ENCODE measurements at places on chromosomes 13 and 19.

DNA sequence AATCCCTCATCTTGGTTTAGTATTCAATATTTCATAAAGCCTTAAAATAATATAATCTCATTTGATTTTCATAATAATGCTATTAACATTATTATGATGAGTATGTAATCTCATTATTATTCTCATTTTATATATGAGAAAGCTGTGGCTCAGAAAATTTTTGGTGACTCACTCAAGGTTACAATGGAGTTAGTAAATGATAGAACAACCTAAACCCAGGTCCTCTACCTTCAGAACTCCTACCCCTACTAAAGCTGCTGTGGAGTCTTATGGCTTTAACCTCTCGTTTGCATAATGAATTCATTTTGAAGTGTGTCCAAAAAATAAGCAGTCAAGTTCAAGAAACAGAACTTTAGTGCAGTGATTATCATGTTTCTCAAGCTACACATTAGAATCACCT, 226.3 kb downstream of the TBC1D4 start:
- DNase-seq: no peak

DNA sequence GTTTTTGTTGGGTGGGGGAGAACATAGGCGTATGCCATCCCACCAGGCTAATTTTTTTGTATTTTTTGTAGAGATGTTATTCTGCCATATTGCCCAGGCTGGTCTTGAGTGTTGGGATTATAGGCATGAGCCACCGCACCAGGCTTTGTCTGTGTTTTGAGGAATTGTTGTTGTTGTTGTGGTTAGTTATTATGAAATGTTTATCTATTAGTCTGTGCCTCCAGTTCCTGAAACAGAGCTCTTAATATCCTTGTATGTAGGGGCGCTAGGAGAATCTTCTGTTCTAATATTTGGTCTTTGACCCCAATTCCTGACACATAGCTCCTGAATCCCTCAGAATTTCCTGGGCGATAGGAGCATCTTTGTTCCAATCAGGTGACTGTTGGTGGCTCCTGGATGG, 5.6 kb upstream of the LATS2 start:
- DNase-seq: no peak

GRCh38 chr19:7915250-7916102, 846 bp downstream of the TGFBR3L start:
- no peak for DNase-seq

GRCh38 chr19:38656171-38656981, 8.9 kb downstream of the ACTN4 start:
- DNase-seq: no peak

GRCh38 chr13:93915269-93915809, 564.1 kb downstream of the DCT start:
- no peak for DNase-seq

DNA sequence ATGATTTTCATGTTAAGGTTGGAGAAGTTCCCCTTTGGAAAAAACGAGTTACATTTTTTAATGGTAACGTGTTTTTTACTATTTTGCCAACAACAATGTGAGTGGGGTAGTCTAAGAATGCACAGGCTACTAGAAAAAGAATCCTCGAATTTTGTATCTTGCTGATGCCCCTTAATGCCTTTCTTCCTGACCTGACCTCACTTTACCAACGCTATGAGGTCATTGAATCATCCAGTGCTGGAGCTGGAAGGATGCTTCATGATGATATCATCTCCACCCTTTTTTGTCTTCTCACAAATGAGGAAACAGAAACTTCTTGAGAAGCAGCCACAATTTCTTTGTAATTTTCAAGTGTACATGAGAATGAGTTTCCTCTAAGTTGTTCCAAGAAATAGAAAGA, 8.2 kb upstream of the UBL3 start:
- no peak for DNase-seq

- DNase-seq: no peak
These were observed 138.9 kb upstream of the RFC3 start for GRCh38 chr13:33678906-33679657.

DNA sequence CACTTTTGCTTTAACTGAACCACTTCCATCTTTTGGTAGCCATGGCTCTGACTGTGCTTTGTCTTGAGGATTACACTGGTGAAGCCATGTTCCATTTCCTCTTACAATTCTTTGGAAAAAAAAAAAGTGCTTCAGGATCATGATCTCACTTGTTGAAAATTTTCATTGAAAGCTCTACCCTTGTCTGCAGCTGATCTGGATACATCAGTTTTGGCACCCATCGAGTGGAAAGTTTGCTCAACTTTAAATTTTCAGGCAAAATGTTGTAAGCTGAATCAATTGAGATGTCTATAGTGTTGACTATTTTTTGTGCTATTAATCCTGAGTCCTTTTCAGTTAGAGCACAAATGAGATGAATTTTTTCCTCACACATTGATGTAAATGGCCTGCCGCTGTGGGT, 48.3 kb upstream of the RFXAP start:
- no peak for DNase-seq

DNA sequence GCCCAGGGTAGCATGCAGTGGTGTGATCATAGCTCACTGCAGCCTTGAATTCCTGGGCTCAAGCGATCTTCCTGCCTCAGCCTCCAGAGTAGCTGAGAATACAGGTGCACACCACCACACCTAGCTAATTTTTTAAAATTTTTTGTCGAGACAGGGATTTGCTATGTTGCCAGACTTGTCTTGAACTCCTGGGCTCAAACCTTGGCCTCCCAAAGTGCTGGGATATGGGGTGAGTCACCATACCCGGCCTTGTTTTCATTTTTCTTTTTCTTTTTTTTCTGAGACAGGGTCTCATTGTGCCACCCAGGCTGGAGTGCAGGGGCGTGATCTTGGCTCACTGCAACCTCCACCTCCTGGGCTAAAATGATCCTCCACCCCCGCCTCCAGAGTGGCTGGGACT, 38.7 kb downstream of the KEAP1 start:
- no peak for DNase-seq

GRCh38 chr13:21218351-21219035, 42.0 kb downstream of the MRPL57 start:
- DNase-seq: no peak

DNA sequence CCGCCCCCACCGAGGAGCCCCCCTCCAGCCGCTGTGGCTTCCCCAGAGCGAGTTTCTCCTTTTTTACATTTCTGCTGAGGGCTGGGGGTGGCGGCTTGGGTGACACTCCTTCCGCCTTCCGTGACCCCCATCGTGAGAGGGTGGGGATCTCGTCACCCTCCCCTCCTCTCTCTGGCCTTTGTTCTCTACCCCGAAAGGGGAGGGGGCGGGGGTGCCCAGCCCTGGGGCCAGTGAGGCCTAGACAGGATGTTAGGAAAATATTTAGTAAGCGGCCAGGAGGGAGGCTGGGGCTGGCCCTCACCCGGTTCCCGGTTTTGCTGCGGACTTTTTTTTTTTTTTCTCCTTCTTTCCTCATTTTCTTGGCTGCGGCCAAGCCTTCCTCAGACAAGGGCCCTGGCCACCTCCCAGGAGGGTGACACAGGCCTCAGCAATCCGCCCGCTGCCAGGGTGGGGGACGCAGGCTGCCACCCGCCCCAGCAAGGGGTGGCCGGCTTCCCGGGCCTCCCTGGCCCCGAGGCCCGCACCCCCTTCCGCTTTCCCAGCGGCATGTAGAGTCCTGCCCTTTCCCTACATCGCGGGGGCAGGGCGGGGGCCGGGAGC, 3.9 kb downstream of the MIDN start:
- DNase-seq: no peak

GRCh38 chr19:29260477-29261317, 47.7 kb upstream of the UQCRFS1 start:
- peak; percentile 3 for DNase-seq

- DNase-seq: no peak
These were observed 152.7 kb upstream of the SERP2 start for GRCh38 chr13:44220948-44221347.

DNA sequence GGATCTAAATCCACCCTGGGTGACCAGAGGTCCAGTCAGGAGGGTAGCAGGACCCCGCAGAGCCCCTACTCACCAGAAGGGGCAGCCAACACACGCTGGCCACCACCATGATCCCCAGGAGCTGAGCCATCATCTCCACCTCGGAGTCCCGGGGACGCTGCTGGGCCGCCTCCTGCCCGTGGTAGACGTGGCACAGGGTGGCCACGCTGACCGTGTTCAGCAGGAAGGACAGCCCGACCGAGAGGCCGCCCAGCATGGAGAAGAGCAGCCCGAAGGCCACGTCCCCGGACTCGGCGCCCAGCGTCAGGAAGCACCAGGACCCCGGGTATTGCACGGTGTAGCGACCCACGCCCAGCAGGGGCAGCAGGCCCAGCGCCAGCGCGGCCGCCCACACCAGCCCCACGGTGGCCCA, 6.9 kb downstream of the TBXA2R start:
- no peak for DNase-seq

DNA sequence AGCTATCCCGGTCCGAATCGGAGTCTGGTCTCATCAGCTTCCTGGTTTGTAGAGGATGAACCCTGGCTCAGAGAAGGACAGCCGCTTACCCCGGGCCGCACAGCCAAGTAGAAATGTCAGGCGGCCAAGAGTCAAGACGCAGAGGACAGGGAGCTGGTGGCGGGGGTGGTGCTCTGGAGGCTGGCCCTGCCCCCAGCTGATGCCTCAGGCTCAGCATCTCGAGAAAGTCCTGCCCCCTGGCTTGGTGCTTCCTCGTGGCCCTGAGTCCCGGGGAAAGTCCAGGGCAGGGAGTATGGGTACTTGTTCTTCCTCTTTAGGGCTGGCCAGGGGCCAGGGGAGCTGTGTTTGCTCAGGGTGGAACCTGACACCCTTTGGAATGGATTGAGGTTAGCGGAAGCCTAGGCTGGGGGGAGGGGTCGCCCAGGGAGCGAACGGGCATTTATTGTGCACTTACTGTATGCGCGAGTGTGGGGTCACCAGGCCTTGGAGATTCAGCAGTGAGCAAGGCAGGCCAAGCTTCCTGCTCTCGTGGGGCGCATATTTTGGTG, 2.2 kb downstream of the TJP3 start:
- DNase-seq: peak; percentile 1

- DNase-seq: no peak
These were observed 13.7 kb downstream of the FAM124A start for GRCh38 chr13:51235756-51236490.

GRCh38 chr13:68666774-68667397, 1436.8 kb upstream of the PCDH9 start:
- no peak for DNase-seq

- DNase-seq: no peak
These were observed 121.2 kb downstream of the PCCA start for GRCh38 chr13:100209857-100210825.

GRCh38 chr13:23695711-23696464, 125.7 kb downstream of the TNFRSF19 start:
- DNase-seq: no peak

GRCh38 chr13:42396501-42396900, 124.5 kb downstream of the AKAP11 start:
- no peak for DNase-seq

GRCh38 chr19:52237197-52237596, 32.2 kb upstream of the ZNF766 start:
- no peak for DNase-seq

DNA sequence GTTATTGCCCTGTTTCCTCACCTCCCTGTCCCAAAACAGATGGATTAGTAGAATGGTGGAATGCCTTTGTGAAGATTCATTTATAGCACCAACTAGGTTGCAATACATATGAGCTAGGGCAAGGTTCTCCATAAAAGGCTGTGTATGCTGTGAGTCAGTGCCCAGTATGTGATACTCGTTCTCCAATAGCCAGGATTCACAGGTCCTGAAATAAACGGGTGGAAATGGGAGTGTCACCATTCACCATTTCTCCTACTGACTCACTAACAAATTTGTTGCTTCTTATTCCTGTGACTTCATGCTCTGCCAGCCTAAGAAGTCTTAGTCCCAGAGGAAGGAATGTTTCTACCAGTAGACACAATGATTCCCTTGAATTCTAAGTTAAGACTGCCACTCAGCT, 1745.4 kb downstream of the SLITRK1 start:
- no peak for DNase-seq

GRCh38 chr13:44648392-44649103, 72.4 kb upstream of the TSC22D1 start:
- DNase-seq: no peak

DNA sequence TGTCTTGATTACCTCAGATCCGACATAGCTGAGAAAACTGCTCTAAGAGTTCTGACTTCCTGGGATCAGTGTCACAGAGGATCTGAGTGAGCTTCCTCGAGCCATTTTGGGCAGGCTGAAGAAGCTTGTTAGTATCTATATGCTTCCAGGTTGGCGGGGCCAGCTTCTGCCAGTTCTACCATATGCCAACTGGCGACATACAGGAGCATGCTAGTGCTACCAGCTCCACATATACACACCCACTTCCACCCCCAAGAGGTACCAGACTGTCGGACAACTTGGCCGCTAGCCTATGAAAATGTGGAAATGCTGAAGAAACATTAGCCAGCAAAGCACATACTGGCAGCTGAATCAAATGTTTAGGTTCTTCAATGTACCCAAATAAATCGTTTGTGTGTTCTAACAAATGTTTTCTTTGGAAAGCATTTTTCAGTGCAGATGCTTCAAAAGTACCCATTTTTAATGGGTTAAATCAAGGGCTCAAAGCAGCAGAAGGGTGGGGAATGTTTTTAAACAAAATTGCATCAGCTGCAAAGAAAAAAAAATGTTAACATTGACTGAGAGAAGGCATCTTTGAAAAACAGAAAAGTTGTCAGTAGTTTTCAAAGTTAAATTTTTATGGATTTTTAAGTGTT, 163.7 kb downstream of the KLF12 start:
- DNase-seq: no peak

- no peak for DNase-seq
These were observed 43.7 kb downstream of the ALOX5AP start for GRCh38 chr13:30779016-30779415.

- peak; percentile 32 for DNase-seq
These were observed 1.7 kb downstream of the PROSER1 start for GRCh38 chr13:39036212-39036611.

DNA sequence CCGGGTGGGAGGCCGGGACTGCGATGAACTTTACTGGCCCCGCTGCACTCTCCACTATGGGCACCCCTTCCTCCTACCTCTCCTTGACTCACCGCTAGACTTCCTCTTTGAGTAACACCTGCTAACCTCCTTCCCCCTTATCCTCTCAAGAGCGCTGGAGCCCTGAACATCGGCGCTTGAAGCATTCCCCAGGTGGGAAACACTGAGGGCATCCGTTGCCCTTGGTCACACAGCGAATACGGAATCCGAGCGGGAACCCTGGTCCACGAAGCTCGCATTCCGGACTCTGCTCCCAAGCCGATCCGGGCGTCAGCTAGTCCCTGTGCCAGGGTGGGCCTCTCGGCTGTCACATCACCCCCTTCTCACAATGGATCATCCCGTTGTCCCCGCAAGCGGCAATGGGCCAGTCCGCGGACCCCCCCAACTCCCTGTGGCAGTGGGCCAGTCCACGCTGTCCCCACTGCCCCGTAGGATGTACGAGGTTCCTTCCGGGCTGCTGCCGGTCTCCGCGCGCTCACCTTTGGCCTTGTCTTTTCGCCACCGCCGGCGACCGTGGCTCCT, 4.2 kb downstream of the LIPE start:
- peak; percentile 61 for DNase-seq

Data from NCI-H748 treated with DMSO at 0.1 percent for 48 hours (cell line).